ENCODE measurements at places on chromosomes 7 and 10. TPM values are rescaled to one million over a fixed set of nuclear protein-coding genes. Genes with fewer than 3 reads are reported as not detected.
A peak's percentile ranks its signal among the peaks of the same experiment; 100 is the strongest.

The TEX36 gene
- 0.26 TPM for total RNA-seq

The CDHR1 gene
- 0.94 TPM for total RNA-seq

DNA sequence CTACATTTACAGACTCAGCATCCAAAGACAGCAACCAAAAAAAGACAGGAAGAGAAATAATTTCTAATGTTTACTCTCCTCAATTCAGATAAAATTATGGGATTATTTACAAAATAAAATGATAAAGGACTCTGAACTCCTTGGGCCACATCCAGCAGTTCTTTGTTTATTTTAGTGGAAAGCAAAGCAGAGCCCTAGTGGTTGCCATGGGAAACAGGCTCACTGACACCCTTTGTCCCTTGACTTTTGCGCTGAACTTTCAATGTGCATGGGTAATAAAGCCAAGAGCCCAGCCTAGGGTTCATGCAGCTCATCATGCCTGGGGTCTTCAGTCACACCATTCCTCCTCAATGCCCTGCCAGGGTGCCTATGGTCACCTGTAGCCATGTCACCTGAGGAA lies 442.6 kb upstream of the IGFBP3 start:
- H3K27me3 ChIP-seq, result no peaks in the 10 kb centered on the region
- no peaks in the 10 kb centered on the region for H3K4me1 ChIP-seq
- no peak for DNase-seq
- H3K36me3 ChIP-seq, result no peaks in the 10 kb centered on the region
- no peak overlapping the region for H3K4me3 ChIP-seq

The PKD2L1 gene
- total RNA-seq, result not detected

DNA sequence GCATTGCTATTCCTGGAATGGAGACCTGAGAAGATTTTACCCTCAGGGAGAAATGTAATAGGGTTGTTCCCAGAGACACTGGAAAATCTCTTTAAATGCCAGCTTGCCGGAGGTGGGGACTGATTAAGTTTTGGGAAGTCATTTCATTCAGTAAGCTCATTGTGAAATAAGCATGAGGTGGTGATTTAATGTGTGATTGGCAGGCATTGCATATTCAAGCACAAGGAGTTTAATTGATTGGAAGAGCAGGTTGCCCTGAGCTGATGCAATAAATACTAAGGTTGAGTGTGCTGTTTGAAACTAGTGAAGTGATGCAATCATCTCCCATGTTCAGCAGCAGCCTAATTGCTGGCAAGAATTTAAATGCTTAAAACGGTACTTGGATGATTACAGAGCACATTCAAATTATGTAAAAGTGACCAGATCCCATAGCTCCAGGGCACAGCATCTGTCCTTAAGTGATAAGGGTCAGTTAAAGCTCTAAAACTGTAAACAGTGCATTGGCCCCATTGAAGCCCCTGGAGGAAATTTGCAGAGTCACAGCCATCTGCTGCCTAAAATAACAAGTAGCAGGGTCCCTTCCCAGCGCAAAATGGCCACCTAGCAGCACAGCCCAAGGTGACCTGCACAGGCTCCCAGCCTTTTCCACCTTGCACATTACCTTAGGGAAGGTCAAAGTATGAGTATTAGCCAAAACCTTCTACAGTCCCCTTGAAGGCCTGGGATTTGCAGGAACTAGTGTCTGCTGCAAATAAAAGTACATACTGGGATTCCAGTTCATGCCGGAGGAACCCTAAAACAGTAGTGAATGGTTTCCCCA lies 92.1 kb downstream of the CCDC71L start:
- peaks cover 19% of the 10 kb centered on the region for H3K4me1 ChIP-seq
- no peak overlapping the region for H3K27ac ChIP-seq
- H3K36me3 ChIP-seq, result no peaks in the 10 kb centered on the region
- no peak overlapping the region for H3K4me3 ChIP-seq
- no peak for DNase-seq
- H3K27me3 ChIP-seq, result no peaks in the 10 kb centered on the region

The GBX1 gene
- total RNA-seq, result not detected

DNA sequence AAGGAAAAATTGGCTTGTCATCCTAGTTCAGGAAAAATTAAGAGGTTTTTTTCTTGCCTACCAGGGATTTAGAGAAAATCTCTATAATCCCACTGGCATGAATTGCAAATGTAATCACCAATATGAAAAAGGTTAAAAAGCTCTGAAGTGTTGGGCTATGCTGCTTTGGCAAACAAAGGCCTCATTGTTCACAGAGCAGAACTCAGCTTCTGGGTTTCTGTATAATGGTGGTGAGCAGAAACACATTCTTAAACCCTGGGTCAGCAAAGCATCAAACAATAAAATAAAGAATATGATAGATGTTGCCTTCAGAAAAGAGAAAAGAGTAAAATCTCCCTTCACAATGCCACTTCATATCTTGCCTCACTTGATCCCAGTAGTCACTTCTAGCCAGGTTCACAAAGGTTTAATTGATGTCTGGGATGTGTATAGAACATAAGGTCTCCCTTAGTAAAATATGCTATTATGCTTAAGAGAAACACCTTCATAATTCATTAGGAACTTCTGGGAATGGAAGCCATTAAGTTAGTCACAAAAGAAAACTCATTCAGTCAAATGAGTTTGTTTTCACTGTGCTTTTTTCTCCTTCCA lies 1255.5 kb upstream of the PHF14 start:
- no peak for DNase-seq
- no peaks in the 10 kb centered on the region for H3K36me3 ChIP-seq
- H3K4me3 ChIP-seq, result no peak overlapping the region
- H3K27ac ChIP-seq, result no peak overlapping the region

GRCh38 chr10:110495731-110496552 lies 1.8 kb upstream of the DUSP5 start:
- no peaks in the 10 kb centered on the region for H3K27me3 ChIP-seq
- peak overlapping the region; percentile 51 for H3K4me3 ChIP-seq
- H3K4me1 ChIP-seq, result peaks cover 11% of the 10 kb centered on the region
- no peak overlapping the region for H3K27ac ChIP-seq

GRCh38 chr7:32489788-32490126 lies 423 bp downstream of the LSM5 start:
- H3K4me1 ChIP-seq, result peaks cover 25% of the 10 kb centered on the region
- peak overlapping the region; percentile 73 for H3K4me3 ChIP-seq
- DNase-seq, result no peak
- no peaks in the 10 kb centered on the region for H3K27me3 ChIP-seq
- peak overlapping the region; percentile 89 for H3K27ac ChIP-seq

DNA sequence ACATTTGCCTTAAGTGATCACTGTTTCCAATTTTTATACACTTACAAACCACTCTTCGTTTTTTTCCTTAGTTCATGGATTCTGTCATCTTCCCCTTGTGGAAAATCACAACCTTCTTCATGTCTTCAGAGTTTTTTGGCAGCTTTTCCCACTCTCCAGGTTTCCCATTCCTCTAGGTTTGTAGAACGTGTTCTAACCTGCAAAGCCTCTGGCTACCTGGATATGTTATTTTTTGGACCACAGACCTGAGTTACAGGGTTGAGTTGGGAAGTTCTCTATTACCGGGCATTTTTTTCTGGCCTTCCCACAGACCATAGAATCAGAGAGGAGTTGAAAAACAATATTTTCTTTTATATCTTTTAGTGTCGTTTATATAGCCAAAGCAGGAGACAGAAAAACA lies 30.2 kb downstream of the NRG3 start:
- no peaks in the 10 kb centered on the region for H3K4me1 ChIP-seq
- no peaks in the 10 kb centered on the region for H3K27me3 ChIP-seq
- H3K27ac ChIP-seq, result no peak overlapping the region
- no peak for DNase-seq
- no peaks in the 10 kb centered on the region for H3K36me3 ChIP-seq

The TRPV5 gene
- not detected for total RNA-seq

The ARPC1A gene
- total RNA-seq, result 142 TPM

DNA sequence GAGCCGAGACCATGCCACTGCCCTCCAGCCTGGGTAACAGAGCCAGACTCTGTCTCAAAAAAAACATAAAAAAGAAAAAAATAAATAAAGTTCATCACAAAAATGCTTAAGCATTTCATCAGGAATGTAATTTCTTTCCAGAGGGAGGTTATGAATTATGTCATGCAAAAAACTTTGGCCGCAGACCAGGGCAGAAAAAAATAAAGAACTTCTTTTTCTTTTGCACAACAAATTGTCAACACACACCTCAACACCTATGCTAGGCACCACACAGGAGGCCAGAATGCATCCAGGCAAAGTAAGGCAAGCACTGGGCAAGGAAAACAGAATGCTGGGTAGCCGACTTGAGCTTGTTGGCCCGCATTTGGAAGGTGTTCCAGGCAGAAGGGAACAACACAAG lies 3.9 kb downstream of the C10orf62 start:
- H3K27ac ChIP-seq, result no peak overlapping the region
- no peaks in the 10 kb centered on the region for H3K27me3 ChIP-seq
- no peak overlapping the region for H3K4me3 ChIP-seq
- H3K4me1 ChIP-seq, result peaks cover 19% of the 10 kb centered on the region
- H3K36me3 ChIP-seq, result no peaks in the 10 kb centered on the region
- DNase-seq, result no peak

The SPDYE1 gene
- not detected for total RNA-seq

The LHFPL3 gene
- total RNA-seq, result not detected

DNA sequence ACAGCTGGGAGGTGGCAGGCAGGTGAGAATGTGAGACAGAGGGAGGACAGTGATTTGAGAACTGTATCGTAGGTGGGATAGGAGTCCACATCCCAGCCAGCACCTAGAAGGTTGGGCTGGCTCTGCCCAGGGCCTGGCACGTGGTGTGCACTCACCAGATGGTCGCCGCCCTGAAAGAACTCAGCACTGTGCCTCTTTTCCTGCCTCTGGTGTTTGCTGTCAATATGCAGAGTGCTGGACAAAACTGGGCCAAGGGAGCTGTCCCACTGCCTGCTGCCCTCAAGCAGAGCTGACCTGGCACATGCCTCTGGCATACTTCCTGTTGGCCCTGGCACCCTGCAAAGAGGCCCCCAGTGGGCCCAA lies 36.8 kb downstream of the CHST3 start:
- H3K4me1 ChIP-seq, result peaks cover 5% of the 10 kb centered on the region
- H3K27ac ChIP-seq, result no peak overlapping the region
- DNase-seq, result no peak
- no peaks in the 10 kb centered on the region for H3K36me3 ChIP-seq

The CAMK2G gene
- 36.6 TPM for total RNA-seq

The MYO3A gene
- 1.0 TPM for total RNA-seq

GRCh38 chr7:159027056-159027788 lies 117.4 kb downstream of the VIPR2 start:
- no peak overlapping the region for H3K4me3 ChIP-seq
- peaks cover 67% of the 10 kb centered on the region for H3K27me3 ChIP-seq
- no peak overlapping the region for H3K27ac ChIP-seq
- no peaks in the 10 kb centered on the region for H3K36me3 ChIP-seq
- no peaks in the 10 kb centered on the region for H3K4me1 ChIP-seq
- peak; percentile 63 for DNase-seq

The TMEM184A gene
- 9.7 TPM for total RNA-seq

DNA sequence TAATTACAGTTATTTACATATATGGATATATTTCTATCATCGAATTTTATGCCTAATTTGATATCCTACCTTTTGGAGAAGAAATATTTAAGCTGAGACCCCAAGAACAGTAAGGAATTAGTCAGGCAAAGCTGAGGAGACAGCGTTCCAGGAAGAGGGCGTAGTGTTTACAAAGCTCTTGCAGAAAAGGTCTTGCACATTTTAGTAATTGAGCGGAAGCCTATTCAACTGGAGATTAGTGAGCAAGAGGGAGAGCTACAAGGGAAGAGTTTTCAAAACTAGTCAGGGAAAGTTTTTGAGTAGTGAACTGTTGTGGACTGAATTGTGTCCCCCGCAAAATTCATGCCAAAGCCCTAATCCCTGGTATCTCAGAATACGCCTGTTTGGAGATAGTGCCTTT lies 26.5 kb upstream of the POU6F2 start:
- DNase-seq, result no peak
- H3K27ac ChIP-seq, result no peak overlapping the region
- H3K4me1 ChIP-seq, result no peaks in the 10 kb centered on the region
- no peaks in the 10 kb centered on the region for H3K27me3 ChIP-seq
- no peak overlapping the region for H3K4me3 ChIP-seq

The AFAP1L2 gene
- total RNA-seq, result 6.7 TPM

The ASB10 gene
- total RNA-seq, result not detected

The BTBD16 gene
- total RNA-seq, result 0.86 TPM

The SCD gene
- total RNA-seq, result 524 TPM

The BMPER gene
- 7.7 TPM for total RNA-seq

GRCh38 chr7:67348171-67348570 lies 351.5 kb downstream of the TYW1 start:
- H3K27me3 ChIP-seq, result no peaks in the 10 kb centered on the region
- no peak for DNase-seq

GRCh38 chr10:36681751-36682632 lies 443.4 kb upstream of the ANKRD30A start:
- no peak overlapping the region for H3K4me3 ChIP-seq
- no peaks in the 10 kb centered on the region for H3K36me3 ChIP-seq

- DNase-seq, result no peak
- no peaks in the 10 kb centered on the region for H3K36me3 ChIP-seq
- no peaks in the 10 kb centered on the region for H3K27me3 ChIP-seq
- H3K27ac ChIP-seq, result peak overlapping the region; percentile 34
- H3K4me3 ChIP-seq, result no peak overlapping the region
- H3K4me1 ChIP-seq, result peaks cover 8% of the 10 kb centered on the region
These were observed 152.7 kb downstream of the BICC1 start for GRCh38 chr10:58665361-58665760.

The DNAJB9 gene
- total RNA-seq, result 26.2 TPM

The ITPRID1 gene
- total RNA-seq, result 0.60 TPM

DNA sequence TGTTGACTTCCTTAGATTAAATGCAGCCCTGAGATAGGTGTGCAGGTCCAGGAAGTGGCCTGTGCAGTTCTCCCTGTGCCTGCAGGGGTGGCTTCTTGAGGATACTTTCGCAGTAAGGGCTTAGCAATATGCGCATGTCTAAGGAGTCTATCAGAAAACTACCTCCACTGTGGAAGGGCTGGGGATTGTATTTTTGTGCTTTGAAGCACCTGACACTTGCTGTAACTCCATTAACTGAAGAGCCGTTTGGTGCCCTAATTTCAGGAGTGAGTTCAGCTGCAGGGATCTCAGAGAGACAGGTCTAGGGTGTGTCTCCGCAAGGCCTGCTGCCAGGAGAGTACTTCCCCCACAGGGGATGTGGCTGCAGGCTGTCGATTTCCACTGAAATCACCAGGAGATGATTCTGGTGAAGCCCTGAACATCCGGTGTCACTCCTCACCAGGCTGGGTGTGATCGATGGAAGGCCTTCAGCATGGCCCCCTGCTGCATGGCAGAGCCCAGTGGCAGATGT lies 35.5 kb downstream of the IKZF1 start:
- no peaks in the 10 kb centered on the region for H3K27me3 ChIP-seq
- DNase-seq, result no peak
- no peak overlapping the region for H3K4me3 ChIP-seq
- peaks cover 73% of the 10 kb centered on the region for H3K4me1 ChIP-seq
- no peaks in the 10 kb centered on the region for H3K36me3 ChIP-seq

The SGCE gene
- 80.1 TPM for total RNA-seq

GRCh38 chr7:114214466-114214865 lies 200.1 kb upstream of the FOXP2 start:
- no peak for DNase-seq
- no peak overlapping the region for H3K4me3 ChIP-seq
- H3K4me1 ChIP-seq, result no peaks in the 10 kb centered on the region
- no peak overlapping the region for H3K27ac ChIP-seq
- no peaks in the 10 kb centered on the region for H3K36me3 ChIP-seq
